Bone marrow (tissue), 2 donors: ENCODE measurements at places on chromosomes 4 and X.
A peak's percentile ranks its signal among the peaks of the same experiment; 100 is the strongest.

- no peak for DNase-seq
Measured at GRCh38 chrX:129679901-129680300, 25.1 kb upstream of the APLN start.

GRCh38 chr4:176339936-176340761 is 20.4 kb downstream of the SPCS3 start:
- no peak for DNase-seq

DNA sequence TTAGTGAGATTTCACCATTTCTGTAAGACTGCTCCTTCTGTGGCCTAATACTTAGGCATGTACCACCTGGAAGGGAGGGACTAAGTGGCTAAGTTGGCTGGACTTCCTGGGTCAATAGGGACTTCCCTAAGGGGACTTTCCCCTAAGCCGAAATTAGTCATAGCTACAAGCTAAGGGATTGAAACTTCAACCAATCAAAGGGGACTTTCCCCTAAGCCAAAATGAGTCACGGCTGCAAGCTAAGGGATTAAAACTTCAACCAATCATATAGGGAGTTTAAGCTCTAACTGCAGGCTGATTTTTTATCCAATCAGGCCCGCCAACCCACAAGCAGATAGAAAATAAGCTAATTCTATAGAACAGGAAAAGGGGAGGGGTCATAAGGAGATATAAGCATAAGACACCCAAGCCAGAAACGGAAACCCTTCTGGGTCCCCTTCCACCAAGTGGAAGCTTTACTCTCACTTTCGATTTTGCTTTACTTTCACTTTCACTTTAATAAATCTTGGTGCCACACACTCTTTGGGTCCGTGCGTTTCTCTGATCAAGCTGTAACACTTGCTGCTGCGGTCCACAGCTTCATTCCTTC is 382.8 kb downstream of the KLHL4 start:
- DNase-seq, result no peak

DNA sequence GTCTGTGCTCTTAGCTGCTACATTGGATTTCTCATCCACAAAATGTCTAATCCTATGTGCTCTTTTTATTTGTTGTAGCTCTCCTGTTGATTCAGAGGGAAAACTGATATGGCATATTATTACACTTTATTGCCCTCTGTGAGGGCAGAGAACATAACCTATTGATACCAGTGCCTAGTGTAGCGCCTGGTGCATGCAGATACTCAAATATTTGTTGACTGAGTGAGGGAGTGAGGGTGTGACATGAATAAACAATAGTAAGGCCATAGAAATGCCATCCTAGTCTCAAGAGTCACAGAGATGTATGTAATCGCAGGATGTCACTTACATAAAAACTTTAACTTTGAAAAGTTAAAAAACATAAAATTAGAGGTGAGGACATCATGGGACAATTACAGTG is 159.1 kb downstream of the SHROOM3 start:
- no peak for DNase-seq

DNA sequence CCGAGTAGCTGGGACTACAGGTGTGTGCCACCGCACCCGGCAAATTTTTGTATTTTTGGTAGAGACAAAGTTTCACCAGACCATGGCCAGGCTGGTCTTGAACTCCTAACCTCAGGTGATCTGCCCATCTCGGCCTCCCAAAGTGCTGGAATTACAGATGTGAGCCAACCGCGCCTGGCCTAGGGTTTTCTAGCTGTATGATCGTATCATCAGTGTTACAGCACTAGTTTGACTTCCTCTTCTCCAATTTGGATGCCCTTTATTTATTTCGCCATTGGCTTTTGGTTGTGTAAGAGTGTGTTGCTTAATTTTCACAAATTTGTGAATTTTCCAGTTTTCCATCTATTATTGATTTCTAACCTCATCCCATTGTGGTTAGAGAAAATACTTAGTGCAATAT is 5.2 kb downstream of the TKTL1 start:
- no peak for DNase-seq

DNA sequence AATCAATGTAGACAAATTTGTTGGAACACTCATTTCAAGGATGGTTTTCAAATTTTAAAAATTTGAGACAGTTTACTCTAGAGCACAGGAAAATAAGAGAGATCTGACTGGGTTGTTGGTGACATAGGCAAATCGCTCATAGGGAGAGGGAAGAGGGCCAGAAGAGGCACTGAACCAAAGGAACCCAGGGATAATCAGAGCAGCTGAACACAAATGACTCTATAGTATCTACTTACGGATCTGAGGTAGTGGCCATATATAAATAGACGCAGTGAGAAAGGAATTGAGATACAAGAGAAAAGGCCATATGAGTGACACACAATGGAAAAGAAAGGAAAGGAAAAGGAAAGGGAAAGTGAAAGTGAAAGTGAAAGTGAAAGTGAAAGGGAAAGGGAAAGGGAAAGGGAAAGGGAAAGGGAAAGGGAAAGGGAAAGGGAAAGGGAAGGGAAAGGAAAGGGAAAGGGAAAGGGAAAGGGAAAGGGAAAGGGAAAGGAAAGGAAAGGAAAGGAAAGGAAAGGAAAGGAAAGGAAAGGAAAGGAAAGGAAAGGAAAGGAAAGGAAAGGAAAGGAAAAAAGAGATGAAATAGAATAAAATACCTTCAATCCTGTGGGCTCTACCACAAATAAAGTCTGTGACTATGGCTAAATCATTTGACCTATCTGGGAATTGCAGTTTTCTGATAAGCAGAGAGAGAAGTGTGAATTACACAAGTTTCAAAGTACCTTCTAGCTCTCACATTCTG is 759.2 kb downstream of the DMD start:
- DNase-seq, result no peak

- no peak for DNase-seq
Measured at GRCh38 chr4:169407217-169407845, 136.6 kb upstream of the SH3RF1 start.

DNA sequence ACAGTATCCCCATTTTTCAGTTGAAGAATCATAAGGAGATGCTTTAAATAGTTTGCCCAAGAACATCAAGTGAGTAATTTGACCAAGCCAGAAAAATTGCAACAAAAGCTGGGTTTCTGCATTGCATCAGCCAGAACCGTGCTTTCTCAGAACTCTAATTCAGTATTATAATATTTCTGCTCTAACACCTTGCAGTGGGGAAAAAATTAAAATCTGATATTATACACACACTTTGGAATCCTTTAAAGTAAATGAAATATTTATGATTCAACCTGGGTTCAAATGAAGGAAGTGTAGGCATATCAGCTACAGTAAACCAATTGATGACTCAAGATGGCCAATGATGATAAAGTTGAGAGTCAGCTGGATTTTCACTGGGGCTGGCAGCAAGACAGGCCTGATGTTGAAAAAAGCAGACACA is 387.6 kb upstream of the ZFP42 start:
- DNase-seq, result no peak

- DNase-seq, result no peak
Measured at GRCh38 chrX:148333989-148334388, 166.4 kb upstream of the AFF2 start.

DNA sequence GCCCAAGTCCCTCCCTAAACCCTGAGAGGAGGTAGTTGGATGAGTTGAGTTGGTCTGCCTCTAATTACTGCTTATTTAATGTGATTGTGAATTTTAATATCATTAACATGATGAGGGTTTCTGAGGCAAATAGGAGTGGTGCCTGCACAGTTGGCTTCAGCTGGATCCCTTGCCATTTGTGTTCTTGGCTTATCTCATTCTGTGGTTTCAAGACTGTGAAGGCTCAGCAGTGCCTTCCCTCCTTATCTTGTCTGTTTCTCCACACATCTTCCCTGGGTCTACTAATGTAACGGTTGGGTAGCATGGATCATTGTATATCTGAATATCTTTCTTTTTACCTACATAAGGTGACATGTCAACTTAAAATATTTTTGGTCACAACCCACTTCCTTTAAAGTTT is 1.6 kb upstream of the SLC10A4 start:
- DNase-seq, result no peak

- no peak for DNase-seq
Measured at GRCh38 chrX:48894891-48895290, 2.7 kb downstream of the TIMM17B start.

- DNase-seq, result no peak
Measured at GRCh38 chrX:144335402-144335801, 451.5 kb downstream of the UBE2NL start.

DNA sequence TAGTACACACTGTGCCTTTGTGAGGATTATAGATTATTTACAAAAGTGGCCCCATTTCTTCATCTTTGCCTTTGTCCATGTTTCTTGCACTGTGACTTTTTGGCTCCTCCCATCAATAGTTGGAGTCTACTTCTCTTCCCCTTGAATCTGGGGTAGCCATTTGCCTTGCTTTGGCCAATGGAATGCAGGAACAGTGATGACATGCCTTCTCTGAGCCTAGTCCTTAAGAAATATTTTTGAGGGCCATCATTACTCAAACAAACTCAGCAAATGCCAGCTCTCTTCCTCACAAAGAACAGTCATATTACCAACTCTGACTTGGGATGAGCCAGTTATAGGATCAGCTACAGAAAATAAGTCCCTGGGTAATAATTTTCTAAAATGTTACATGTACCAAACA is 189.6 kb downstream of the FRMPD4 start:
- no peak for DNase-seq

GRCh38 chr4:654503-654845 is 19.6 kb downstream of the ATP5ME start:
- DNase-seq, result no peak

DNA sequence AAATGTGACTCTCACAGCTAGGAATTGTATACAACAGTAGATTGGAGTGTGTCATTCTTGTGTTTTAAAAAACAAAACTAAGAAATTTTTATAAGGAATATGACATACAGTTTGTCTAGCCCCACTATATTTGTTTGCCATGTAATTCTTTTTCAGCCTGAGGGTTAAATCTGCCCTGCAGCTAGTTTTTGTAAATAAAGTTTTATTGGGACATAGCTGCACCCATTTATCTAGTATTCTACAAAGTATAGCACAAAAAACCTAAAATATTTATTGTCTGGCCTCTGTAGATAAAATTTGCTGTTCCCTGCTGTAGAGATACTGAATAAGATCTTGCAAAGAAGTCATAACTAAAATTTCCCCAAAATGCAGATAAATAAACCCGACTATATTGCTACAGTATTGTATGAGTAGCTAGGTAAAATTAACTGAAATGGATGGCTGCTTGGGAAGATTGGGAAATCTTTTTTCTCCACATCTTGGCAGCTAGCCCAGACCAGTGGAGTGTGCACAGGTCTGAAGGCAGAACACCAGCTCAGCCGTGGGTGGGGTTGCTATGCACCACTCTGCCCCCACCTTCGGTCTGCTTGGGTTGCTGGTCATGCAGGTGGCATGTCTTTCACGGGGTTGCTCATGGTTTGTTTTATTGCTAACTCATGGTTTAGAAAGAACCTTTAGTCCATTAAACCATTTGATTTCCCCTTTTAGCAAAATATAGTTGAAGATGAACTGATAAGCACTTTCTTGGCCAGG is 127.9 kb downstream of the KLHL8 start:
- DNase-seq, result peak; percentile 6

DNA sequence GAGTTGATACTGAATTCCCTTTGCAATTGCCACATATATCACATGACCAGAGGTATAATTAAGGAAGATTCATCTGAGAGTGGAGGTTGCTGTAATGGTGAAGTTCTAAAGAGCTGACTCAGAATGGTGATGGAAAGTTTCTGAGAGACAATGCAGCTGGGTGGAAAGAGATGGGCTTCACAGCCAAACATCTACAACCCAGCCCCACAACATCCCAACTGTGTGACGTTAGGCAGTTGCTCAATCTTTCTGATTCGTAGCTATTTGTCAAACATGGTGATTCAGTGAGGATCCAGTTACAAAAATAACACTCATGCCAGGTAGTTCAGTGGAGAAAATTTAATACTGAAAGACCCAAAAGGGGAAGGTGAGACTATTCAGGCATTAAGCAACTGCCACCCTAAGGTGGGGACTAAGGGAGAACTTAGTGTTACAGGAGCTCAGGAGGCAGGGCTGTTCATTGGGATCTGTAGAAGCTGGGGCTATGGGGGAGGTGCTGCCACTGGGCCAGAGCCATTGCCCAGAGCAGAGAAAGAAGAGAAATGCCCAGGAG is 6.9 kb upstream of the AFF1 start:
- peak; percentile 52 for DNase-seq

GRCh38 chrX:67892401-67892800 is 348.6 kb downstream of the AR start:
- DNase-seq, result no peak

GRCh38 chr4:915041-915474 is 17.1 kb downstream of the GAK start:
- DNase-seq, result no peak
